ENCODE measurements at places on chromosomes 5 and 9.

- no peak for DNase-seq
Observed at GRCh38 chr5:173468821-173469251, 140.6 kb upstream of the STC2 start.

- DNase-seq: no peak
Observed at GRCh38 chr5:127092690-127093089, 19.4 kb upstream of the C5orf63 start.

DNA sequence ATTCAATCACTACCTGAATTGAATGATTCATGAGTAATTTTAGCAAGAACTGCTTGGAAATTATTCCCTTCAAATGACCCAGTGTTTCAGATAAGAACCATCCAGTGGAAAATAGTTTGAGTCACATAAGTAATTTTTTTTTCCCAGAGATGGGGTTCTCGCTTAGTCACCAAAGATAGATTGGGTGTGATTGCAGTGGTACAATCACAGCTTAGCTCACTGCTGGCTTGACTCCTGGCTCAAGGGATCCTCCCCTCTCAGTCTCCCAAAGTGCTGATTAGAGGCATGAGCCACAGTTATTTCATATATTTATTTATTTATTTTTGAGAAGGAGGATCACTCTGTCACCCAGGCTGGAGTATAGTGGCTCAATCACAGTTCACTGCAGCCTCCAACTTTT is 574.5 kb upstream of the ARRDC3 start:
- no peak for DNase-seq

- DNase-seq: no peak
Observed at GRCh38 chr5:136076881-136077445, 48.2 kb downstream of the TGFBI start.

DNA sequence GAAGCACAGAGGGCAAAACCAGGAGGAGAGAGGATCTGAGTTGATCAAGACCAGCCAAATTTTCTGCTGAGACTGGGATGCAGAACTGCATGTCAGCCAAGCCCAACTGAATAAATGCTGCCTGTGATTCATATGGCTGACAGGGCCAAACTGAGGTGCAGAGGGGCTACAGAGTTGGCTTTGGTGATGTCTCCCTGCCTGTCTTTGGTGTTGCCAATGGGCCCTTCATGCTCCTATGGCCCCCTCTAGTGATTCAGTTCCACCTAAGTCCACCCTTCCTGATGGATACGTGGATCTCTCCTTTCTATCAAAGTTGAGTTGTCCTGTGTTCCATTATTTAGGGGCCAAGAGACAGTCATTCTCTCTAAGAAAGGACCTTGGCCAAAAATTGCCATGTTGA is 163.6 kb upstream of the TLE4 start:
- no peak for DNase-seq

Measured in kidney capillary endothelial cell (primary cell).